Dorsolateral prefrontal cortex (tissue), 122 donors: ENCODE measurements at places on chromosomes 6 and 20.

- DNase-seq = no peak
These were observed 43.4 kb downstream of the PLCG1 start for GRCh38 chr20:41180599-41181333.

- no peak for DNase-seq
These were observed 183.5 kb downstream of the CDKAL1 start for GRCh38 chr6:20717743-20718142.

- no peak for DNase-seq
These were observed 10.5 kb upstream of the TFAP2A start for GRCh38 chr6:10425176-10425974.

DNA sequence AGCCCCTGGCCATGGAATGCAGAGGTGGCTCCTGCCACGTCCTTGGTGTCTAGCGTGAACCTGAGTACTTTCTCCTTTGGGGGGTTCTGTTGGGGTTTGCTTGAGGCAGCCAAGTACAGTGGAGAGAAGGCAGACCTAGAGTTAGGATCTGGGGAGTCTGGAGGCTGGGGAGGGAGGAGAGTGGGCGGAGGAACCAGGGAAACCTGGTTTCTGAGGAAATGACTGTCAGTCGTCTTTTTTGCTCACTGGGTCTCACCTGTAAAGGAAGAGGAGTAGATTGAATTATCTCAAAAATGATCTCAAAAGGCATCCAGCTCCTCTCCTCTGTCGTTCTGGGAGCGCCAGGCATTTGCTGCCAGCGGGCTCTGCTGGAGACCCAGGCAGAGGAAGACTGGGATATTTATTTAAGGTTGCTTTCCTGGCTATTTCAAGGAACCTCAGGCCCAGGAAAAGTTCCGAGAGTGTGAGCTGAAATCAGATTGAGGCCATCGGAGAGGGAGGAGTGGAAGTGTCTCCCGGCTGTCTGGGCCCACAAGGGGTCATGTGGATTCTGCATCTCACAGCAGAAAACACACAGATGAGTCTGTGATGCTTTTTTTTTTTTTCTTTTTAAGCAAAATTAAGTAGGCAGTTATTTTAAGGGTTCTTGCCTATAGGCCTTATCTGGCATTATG, 16.1 kb downstream of the EPB41L1 start:
- DNase-seq = no peak

GRCh38 chr6:68343901-68344300, 291.2 kb upstream of the ADGRB3 start:
- DNase-seq = no peak

GRCh38 chr20:34536798-34537394, 20.7 kb downstream of the DYNLRB1 start:
- peak; percentile 84 for DNase-seq

- peak; percentile 89 for DNase-seq
These were observed at the start of gene NCOA6 for GRCh38 chr20:34825530-34826362. TSS of gene NCOA6 (minus strand) at chr20:34825651. CDS start at chr20:34782355, 43,296 bp downstream.

GRCh38 chr6:119313937-119314884, 35.4 kb downstream of the MAN1A1 start:
- DNase-seq = no peak
